ENCODE measurements at places on chromosomes 1 and 21.

GRCh38 chr1:226195144-226195543, 8.6 kb upstream of the ACBD3 start:
- no peak for DNase-seq

DNA sequence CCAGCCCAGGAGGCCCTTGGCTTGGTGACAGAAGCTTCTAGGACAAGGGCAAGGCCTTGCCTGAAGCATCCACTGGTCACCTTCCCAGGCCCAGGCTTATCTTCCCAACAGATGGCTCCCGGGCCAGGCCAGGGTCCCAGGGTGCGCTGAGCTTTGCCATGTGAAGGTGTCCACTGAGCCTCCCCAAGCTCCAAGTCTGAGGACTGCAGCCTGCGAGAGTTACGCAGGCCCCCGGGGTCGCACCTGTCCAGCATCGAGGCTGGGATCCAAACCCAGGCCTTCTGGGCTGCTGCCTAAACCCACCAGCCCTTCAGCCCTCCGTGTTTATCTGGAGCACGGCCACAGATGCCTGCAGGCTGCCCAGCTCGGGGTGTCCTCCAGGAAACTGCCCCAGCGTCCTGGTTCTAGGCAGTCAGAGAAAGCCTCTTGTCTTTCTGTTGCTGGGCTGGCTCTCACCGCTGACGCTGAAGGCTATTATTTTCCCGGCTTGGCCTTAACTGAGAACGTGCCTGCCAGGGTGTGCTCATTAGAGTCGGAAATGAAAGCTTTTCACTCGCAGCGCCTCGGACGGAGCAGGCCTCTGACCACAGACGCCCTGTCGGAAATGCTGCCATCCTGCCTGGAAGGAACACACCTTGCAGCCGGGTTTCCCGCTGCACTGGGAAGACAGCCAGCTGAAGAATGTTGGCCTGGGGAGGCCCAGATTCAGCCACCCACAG, 71.4 kb downstream of the MEGF6 start:
- DNase-seq: no peak

DNA sequence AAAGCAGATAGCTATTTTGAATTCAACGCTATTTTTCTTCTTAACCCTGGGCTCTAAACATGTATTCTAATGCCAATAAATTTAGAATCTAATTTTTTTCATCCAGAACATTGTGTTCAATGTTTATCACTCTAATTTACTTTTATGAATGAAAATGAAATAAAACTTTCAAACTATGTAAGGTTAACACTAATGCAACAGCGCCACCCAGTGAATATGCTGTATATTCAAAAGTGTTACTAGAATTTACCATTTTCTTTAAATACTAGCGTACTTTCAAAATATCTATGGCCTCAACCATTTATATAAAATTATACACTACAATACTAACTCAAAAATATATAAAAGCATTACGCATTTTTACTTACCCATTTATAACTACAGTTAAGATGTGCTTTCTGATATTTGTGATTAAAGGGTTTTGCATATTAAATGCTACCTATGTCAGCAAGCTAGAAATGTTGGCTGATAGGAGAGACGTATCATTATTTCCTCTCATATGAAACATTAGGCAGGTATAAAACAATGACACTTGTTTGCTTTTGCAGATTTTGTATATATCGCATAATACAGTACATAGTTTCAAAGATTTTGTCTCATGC, 5.9 kb upstream of the NUF2 start:
- DNase-seq: no peak

DNA sequence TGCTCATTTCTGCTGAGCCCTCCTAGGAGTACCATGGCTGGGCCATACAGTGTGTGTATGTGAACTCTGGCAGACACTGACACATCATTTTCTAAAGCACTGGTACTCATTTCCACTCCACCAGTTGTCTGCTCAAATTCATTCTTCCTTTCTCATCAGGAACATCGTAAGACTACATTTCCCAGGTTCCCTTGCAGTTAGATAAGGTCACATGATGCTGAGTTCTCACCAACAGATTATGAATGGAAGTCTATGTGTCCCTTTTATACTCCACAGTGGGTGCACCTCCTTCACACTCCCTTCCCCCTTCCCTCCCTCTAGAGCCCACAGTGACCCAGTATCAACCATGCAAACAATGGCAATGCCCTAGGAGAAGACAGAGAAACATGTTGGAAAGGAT, 38.3 kb upstream of the PAX7 start:
- no peak for DNase-seq

DNA sequence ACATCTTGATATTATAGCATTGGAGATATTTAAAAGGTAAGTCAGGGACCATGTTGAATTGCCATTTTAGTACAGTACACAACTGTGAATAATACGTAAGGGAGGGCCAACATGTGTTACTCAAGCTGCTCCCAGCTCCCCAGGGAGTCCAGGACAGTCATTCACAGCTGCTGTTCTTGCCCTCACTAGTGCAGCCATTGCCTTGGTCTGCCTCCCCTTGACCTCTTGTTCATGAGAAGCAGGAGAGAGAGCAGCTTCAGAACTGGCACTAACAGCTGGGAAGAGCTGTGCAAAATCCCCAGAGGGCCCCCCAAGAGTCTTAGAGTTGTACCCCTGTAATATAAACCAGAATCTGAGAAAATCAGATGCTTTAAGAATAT, 16.4 kb downstream of the TCEANC2 start:
- DNase-seq: no peak

DNA sequence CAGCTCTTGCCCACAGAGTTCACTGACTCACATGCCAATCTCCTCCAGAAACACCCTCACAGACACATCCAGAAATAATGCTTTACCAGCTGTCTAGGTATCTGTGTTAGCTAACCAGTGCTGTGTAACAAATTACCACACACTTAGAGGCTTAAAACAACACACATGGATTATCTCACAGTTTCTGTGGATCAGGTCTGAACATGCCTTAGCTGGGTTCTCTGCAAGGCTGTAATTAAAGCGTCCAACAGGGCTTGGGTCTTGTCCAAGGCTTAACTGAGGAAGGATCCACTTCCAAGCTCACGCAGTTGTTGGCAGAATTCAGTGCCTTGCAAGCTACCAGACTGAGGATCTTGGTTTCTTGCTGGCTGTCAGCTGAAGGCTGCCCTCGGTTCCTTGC, 92.5 kb upstream of the RGS4 start:
- DNase-seq: no peak

GRCh38 chr1:201749059-201749690, 79.8 kb upstream of the IPO9 start:
- DNase-seq: no peak

GRCh38 chr1:208029381-208030287, 118.7 kb upstream of the CD34 start:
- no peak for DNase-seq

- no peak for DNase-seq
Observed at GRCh38 chr1:110433803-110434202, 17.1 kb upstream of the PROK1 start.

- no peak for DNase-seq
Observed at GRCh38 chr1:184888505-184888904, 85.8 kb downstream of the NIBAN1 start.

- no peak for DNase-seq
Observed at GRCh38 chr1:75233302-75233929, 99.2 kb downstream of the LHX8 start.

DNA sequence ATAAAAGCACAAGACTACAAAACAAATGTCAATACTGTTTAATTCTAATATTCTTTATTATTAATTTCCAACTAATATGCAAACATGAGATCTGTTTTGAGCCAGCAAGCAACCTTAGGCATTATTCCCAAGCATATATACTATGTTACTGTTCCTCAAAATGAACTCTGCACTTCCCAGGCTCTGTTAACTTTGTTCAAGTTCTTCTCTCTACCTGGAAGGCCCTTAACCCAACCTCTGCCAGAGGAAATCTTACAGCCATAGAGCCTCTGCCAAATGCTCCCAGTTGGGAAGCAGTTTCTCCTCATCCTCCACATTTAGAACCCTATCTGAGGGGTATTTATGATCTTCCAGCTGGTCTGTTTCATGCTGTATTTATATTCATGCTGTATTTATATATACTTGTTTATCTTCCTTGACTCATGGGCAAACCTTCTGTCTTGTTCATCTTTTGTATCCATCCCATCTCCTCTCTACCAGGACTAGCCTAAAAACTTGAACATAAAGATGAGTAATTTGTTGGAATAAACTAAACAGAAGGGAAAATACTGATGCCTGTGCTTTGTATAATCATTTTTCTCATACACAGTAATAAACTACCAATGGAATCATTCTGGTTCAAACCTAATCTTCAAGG, 5.3 kb downstream of the IVNS1ABP start:
- DNase-seq: no peak

DNA sequence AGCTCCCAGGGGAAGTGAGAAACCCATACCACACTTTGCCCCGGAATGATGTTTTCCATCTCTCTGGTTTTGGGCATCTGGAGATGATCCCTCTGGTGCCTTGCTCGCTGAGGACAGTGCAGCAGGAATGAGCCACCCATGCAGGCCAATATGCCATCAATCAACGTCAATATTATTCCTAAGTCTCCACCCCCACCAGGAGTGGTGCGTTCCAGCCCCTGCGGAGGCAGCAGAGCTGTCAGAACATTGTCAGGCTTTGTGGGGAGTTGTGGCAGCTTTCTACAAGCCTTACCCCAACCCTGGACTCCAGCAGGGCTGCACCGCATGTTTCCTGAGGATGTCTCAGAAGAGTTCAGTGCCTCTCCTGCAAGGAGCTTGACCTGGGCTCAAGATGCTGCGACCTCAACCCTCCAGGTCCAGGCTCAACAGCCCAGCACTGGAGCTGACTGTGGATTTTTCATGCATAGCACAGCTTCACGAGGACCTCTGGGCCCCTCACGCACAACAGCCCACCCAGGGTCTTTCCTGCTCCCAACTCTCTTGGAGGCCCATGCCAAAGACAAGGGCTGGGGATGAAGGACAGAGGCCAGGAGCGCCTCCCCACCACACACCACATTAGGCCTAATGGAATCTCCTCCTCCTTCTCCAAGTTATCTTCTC, 67.5 kb downstream of the PSMG1 start:
- no peak for DNase-seq

- no peak for DNase-seq
Observed at GRCh38 chr1:12333036-12333785, 103.4 kb downstream of the VPS13D start.

GRCh38 chr1:6141592-6141991, 38.5 kb downstream of the CHD5 start:
- DNase-seq: no peak

GRCh38 chr1:115266729-115267421, 71.2 kb downstream of the NGF start:
- no peak for DNase-seq

DNA sequence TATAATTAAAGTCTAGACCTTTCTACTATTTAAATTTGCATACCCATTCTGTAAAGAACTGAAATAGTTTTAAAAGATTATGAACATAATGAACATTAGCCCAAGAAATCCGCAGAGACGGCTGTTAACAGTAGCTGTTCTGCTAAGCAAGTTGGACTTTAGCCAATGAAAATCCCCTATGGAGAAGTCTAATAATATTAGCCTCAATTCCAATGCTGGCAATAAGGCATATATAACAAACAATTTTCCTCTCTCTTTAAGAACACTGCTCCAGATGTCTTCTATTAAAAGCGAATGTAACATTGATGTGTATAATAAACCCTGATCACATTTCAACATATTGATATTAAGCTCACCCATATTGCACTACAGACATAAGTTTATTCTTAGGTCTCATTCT, 221.3 kb upstream of the KCTD3 start:
- no peak for DNase-seq

GRCh38 chr1:26239936-26240335, 5.9 kb downstream of the CEP85 start:
- DNase-seq: no peak

DNA sequence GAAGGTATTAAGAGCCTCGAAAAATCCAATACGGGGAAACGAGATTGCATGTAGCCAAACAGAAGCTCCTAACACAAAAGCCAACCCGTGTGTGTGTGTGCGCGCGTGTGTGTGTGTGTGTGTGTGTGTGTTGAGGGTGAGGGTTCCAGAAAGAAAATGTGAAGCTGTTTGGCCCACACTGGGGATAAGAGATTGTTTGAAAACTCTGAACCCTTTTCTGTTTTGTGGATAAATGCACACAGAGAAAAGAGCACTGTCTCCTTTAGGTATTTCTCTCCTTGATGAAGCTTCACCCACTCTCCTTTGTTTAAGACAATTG, 1.9 kb downstream of the WLS start:
- no peak for DNase-seq

DNA sequence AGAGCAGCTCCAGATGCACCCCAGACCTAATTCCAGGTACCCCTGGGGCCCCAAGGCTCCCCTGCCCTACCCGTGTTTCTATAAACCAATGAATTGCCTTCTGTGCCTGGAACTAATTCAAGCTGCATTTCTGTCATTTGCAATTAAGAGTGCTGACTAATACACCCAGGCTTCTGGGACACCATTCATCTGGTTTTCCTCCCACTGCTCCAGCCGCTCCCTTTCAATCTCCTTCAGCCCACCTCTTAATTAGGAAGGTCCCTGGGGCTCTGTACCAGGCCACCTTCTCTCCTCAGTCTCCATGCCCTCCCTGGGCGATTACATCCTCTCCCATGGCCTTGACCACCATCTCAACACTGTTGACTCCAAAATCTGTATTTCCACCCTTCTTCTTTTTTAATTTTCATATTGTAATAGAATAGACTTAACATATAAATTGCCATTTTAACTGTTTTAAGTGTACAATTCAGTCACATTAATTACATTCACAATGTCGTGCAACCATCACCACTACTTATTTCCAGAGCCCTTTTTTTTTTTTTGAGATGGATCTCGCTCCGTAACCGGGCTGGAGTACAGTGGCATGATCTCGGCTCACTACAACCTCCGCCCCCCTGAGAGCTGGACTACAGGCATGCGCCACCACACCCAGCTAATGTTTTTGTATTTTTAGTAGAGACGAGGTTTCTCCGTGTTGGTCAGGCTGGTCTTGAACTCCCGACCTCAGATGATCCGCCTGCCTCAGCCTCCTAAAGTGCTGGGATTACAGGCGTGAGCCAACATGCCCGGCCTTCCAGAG, 9.2 kb upstream of the GJB3 start:
- no peak for DNase-seq

- DNase-seq: no peak
Observed at GRCh38 chr1:67890857-67891256, 57.6 kb upstream of the GNG12 start.

All from NCI-H1436 treated with DMSO at 0.1 percent for 48 hours (cell line).